Activated naive CD8-positive, alpha-beta T cell treated with anti-CD3 and anti-CD28 coated beads, Interleukin-2, amount 50 U/mL, for 16 hours (primary cell): ENCODE measurements at places on chromosomes 12 and 14.

DNA sequence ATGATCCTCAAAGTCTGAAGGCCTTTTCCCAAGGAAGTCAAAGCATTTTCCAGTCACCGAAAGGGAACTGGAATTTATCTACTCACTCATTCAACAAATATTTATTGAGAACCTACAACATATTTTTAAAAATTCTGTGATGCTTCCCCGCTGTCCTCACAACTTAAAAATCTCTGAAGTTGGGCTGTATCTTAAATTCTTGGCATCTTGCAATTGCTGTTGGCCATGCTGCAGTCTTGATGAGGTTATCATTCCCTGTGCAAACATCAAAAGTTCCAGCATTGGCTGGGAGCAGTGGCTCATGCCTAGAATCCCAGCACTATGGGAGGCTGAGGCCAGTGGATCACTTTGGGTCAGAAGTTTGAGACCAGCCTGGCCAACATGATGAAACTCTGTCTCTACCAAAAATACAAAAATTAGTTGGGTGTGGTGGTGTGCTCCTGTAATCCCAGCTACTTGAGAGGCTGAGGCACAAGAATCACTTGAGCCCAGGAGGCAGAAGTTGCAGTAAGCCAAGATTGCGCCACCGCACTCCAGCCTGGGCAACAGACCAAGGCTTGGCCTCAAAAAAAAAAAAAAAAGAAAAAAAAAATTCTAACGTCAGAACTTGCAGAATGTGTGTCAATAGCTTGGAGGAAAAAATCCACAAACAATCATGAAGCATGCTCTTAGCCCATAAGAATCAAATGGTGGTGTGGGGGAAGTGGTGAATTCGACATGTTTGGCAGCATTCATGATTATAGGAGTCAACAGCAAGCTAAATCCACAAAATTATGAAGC is 34.9 kb downstream of the CCDC177 start:
- DNase-seq, result no peak

DNA sequence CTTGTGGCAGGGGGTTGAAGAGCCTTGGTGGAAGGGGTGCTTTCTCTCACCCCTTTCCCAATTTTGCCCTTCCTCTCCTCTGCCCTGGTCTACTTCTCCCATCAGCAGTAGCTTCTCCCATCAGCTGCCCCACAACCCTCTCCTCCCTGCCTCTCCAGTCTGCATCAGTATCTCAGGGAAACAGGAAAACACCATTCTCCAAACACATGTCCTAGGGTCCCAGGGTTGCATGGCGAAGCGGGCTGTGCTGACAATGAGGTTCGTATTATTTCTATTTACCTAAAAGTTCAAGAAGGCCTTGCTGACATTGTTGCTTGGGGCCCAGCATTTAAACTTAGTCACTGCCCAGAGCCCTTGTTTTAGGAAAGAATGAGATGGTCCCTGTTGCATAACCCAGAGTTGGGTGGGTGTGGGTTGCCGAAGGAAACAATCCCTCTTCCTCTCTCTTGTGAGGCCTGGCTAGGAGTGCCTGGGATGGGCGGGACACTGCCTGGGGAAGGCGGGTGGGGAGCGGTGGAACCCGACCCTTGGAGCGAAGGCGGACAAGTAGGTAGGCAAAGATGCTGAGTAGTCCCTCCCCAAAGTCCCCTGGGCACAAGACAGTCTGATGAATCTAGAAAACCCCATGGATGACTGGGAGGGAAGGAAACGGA is 1.3 kb upstream of the IGFBP6 start:
- DNase-seq, result no peak

GRCh38 chr14:80664576-80664975 is 277.0 kb downstream of the CEP128 start:
- no peak for DNase-seq

- DNase-seq, result no peak
These were observed 1753.6 kb upstream of the SEL1L start for GRCh38 chr14:83287300-83287699.

DNA sequence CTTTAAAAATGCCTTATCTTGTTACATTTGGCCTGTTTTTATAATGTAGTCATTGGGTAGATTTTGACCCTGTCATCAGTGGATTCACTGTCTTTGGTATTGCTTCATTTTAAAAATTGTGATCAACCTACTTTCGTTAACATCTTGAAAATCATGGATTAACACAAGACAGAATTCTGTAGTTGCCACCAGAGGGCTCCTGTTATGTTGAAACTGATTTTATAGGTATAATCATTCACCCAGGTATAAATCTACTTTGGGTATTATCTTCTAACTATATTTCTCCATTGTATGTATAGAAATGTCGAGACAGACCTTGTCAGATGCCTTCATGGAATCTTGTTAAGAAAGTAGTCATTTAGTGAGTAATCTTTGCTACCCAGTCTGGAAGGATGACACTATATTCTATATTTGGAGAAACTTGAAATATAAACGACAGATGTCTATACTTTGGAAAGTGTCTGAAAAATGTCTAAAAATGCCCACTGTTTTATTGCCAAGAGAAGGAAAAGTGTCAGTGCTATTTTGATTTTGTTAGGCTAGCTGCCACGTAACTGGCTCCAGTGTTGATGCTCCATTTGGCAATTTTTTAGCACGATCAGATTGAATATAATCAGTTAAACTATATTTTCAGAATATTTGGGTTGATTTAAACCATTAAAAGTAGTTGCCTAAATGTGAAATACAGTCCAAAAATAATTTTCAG is 129.4 kb downstream of the PELI2 start:
- no peak for DNase-seq

DNA sequence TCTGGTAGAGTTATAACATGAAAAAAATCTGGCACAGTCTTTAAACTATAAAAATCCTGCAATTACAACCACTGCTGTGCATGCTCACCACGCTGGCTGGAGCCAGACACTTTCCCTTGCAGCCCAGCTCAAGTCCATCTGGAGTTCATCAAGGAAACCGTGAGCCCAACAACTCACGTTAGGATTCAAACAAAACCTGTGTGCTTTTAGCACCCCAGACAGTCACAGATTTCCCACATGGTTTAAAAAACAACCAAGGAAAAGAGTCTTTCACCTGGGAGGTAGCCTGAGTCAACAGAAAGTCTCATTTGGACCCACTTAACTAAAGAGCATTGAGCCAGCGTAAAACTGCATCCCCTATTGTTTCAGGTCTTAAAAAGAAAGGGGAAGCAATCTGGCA is 4.7 kb downstream of the LRIG3 start:
- no peak for DNase-seq

DNA sequence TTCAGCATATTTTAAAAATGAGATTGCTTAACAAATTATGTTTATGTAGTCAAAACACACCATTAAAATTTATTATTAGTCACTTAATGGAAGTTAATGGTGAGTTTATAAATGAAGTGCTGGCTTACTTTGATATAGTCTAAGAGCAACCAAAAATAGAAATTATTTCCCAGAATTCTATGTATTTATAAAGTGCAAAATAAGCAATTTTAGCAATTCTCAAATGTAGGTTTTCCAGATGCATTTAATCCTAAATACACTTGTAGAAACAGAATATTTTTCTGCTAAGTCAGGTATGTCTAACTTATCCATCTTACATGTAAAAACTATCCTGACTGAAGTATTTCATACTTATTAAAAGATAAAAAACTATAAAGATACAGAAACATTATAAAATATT is 11.2 kb downstream of the LMO3 start:
- no peak for DNase-seq

DNA sequence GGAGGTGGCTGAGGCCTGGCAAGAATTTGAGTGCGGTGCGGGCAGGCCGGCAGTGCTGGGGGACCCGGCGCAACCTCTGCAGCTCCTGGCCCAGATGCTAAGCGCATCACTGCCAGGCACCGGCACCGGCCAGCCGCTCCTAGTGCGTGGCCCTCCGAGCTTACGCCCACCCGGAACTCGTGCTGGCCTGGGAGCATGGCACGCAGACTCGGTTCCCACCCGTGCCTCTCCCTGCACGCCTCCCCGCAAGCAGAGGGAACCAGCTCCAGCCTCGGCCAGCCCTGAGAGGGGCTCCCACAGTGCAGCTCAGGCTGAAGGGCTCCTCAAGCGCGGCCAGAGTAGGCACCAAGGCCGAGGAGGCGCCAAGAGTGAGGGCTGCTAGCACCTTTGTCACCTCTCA is 63.7 kb downstream of the CCDC60 start:
- no peak for DNase-seq

DNA sequence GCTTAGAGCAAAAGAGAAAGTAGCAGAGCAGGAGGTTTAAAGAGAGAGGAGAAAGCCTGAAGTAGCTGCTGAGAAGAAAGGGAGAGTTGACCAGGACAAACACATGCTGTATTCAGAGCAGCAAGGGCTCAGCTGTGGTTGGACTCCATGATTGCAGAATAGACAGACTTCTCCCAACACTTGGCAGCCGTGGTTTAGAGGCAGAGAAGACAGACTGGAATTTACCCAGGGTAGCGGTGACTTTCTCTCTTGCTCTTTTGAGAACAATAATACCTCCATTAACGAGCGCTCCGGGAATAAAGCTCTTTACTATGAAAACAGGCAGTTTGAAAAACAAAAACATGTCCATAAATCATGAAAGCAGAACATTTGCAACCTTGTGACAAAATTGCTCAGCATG is 21.4 kb upstream of the IGF1 start:
- no peak for DNase-seq

DNA sequence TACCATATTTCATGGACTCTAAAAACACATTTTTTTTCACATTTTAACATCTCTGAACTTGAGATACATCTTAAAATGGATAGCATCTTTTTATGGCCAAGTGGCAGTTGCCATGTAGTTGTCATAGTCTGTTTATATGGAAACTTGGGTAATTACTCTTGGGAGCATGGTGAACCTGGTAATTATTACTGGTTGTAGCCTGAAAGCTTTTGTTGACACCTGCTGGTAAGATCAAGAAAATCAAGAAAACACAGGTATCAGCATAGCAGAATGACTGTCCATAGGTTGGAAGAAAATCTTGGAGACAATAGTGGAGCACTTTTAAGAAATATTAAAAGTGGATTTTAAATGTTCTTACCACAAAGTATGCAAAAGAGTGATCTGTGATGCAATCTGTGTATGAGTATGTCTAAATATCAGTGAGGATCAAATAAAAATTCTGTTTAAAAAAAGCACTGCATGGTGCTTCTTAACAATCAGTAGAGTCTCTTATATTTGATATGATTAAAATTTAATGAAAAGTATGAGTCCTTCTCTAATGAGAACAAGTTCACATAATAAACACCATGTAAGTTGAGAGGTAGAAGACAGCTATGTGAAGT is 44.2 kb downstream of the TTC8 start:
- DNase-seq, result no peak

GRCh38 chr14:100540926-100541620 is 46.1 kb downstream of the BEGAIN start:
- no peak for DNase-seq

GRCh38 chr12:18562531-18562930 is 175.3 kb downstream of the PLCZ1 start:
- DNase-seq, result no peak

- no peak for DNase-seq
These were observed 206.4 kb upstream of the GZMB start for GRCh38 chr14:24840204-24840893.

GRCh38 chr12:97960741-97961608 is 498.4 kb downstream of the RMST start:
- no peak for DNase-seq

- no peak for DNase-seq
These were observed 35.3 kb downstream of the MIPOL1 start for GRCh38 chr14:37232907-37233481.

GRCh38 chr12:27823038-27823437 is 43.0 kb upstream of the MANSC4 start:
- DNase-seq, result no peak

DNA sequence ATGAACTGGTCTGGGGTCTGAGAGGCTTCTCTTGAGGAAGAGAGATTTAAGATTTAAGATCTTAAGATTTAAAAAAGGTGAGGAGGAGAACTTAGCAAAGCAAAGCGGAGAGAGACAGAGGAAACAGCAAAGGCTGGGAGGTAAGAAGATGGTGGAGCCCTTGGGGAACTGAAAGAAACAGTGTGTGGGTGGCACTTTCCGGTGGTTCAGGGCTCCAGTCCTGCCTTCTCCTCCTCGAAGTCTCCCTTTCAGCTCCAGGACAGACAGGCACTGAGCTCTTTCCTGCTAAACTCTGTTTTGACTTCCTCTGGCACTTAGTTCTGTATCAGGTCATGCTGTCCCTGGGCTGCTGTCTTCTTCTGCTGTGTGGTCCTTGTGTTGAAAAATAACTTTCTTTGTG is 298.7 kb upstream of the SRRM4 start:
- DNase-seq, result no peak

DNA sequence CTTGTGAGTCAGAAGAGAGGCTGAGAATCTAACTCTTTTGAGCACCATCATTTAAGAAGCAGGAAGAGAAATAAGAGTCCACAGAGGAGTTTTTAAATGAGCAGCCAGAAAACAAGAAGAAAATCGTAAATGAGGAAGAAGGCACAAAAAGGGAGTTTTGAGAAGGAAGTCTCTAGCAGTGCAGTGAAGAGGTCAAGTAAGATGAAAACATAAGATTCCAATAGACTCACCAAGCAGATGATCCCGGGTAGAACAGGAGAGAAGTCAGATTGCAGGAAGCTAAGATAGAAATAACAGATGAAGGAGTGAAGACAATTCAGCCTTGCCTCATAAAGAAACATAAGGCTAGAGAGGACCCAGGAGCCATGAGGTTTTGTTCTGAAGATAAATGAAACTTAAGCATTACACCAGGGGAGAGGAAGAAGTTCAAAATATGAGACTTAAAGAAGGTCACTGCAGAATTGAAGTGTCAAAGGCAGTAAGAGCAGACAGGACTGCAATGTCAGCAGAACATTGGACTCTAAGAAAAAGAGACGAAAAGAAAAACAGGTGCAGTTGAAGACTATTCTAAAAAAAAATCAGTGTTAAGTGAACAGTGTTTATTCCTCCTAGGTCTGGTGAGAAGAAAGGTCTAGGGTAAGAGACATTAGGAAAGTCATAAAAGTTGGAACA is 229.0 kb downstream of the SEC23A start:
- no peak for DNase-seq

- peak; percentile 48 for DNase-seq
These were observed at the start of gene UNC119B for GRCh38 chr12:120710031-120710804. Gene UNC119B (plus strand): TSS chr12:120710458. CDS start chr12:120710475, 17 bp downstream.

DNA sequence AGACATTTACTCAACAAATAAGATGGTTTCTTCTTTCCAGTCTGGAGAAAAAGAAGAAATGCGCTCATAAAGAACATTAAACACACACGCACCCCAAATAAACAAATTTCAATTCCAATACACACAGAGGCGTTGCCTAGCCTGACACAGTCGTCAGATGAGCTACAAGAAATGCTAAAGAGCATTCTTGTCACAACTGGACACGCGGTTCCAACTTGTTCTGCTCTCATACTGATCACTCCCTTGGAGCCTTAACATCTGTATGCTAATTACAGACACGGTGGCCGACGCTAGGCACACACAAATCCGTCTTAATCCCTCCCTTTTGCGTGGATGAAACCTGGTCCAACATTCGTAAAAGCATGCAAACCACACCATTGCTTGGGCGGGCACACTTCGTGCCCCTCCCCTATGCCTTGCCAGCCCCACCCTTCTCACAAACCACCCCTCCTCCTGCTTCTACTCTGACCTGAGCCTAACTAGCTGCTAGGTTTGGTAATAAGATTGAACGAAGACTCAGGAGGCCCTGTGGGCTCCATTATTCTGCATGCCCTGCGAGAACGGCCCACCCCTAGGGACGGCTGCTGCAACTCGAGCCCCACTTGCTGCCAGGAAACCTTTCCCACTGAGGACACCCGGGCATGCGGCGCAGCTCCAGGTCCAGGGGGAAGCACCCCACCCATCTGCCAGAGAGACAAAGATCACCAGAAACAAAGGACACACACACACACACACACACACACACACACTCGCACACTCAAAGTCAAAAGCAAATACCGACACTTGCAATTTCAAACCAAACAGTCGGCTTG is 1.2 kb downstream of the KCNK10 start:
- no peak for DNase-seq
